SHP77 (cell line): ENCODE measurements at places on chromosomes 1 and 21.

- DNase-seq: no peak
Measured at GRCh38 chr1:113255038-113255719, 135.1 kb upstream of the MAGI3 start.

DNA sequence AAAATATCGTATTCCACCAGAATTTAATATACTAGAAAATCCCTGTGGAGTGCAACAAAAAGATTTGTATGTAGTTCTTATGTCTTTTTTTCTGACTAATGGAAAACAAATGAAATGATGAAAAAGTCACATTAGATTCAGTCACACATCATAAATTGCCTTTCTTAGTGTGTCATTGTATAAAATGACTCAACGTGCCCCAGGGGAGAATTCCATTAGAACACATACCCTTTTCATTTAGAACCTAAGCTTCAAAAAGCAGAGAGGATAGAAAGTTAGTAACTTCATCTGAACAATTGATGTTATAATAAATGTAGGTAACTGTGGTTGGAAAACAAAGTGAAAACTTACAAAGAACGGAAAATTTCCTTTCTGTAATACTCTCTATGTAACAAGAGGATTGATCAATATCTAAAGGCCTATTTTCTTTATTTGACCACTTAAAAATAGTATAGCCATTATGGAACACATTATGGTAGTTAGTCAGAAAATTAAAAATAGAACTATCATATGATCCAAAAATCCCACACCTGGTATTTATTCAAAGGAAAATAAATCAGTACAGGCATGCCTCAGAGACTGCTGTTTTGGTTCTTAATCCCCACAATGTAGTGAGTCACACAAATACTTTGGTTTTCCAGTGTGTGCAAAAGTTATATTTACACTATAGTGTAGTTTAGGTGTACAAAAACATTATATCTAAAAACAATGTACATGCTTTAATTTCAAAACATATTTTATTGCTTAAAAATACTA is 1016.1 kb downstream of the KCNT2 start:
- no peak for DNase-seq

- DNase-seq: no peak
Measured at GRCh38 chr1:31564606-31564989, 11.7 kb upstream of the TINAGL1 start.

DNA sequence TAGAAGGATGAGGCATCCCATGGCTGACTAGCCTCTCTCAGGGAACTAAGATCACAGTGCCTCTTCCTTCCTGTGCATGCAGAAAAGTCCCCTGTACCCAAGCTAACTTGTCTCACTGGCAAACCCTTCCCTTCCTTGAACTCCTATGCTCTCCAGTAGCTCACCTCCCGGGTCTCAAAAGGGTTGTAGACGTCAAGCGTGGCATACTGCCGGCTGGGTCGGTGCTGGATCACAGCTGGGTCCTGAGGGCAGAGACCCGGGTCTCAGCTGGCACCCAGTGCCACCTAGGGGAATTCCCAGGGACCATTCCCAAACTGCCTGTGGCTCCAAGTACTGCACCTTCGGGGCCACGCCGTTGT is 688 bp downstream of the SCAMP3 start:
- DNase-seq: no peak

- DNase-seq: no peak
Measured at GRCh38 chr21:20169812-20170576, 828.2 kb upstream of the NCAM2 start.
